ENCODE measurements at places on chromosomes 2 and 18. TPM values are rescaled to one million over a fixed set of nuclear protein-coding genes. Genes with fewer than 3 reads are reported as not detected.

GRCh38 chr2:232088771-232089170, 127.3 kb downstream of the DIS3L2 start:
- no peak overlapping the region for H3K27ac ChIP-seq
- DNase-seq = no peak

DNA sequence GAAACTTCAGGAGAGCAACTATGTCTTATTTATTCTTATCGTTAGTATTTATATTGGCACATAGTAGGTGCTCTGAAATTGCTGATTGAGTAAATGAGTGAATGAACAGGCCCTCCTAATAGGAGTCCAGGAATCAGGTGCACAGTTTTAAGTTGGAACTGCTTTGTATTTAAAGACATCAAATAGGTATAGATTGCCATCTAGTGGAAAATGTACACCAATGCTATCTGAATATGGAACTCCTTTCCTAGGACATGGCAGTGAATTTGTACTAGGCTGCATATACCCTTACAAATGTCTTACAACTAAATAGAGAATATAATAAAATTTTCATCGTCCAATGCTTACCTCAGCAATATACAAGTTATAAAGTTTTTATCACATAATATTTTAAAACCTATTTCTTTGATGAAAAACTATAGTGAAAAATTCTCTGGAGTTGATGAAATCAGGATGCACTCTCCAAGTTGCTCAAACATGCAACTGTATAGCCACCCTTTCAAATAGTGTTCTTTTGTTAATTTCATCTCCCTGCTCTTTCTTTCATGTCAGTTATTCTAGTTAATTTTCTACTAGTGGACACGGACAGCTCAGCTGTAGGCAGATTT, 318.9 kb upstream of the SYT4 start:
- no peak overlapping the region for H3K4me3 ChIP-seq
- H3K27ac ChIP-seq = no peak overlapping the region
- DNase-seq = no peak
- H3K4me1 ChIP-seq = no peaks in the 10 kb centered on the region

- peaks cover 19% of the 10 kb centered on the region for H3K4me1 ChIP-seq
- no peaks in the 10 kb centered on the region for H3K36me3 ChIP-seq
- no peaks in the 10 kb centered on the region for H3K27me3 ChIP-seq
- no peak overlapping the region for H3K27ac ChIP-seq
- no peak overlapping the region for H3K4me3 ChIP-seq
Observed at GRCh38 chr18:3624935-3625741, 175.2 kb downstream of the TGIF1 start.

FER1L5 gene
- polyA plus RNA-seq = not detected

COL3A1 gene
- not detected for polyA plus RNA-seq
